ENCODE measurements at places on chromosomes 11 and 22.

- DNase-seq = no peak
These were observed 66.3 kb downstream of the CABIN1 start for GRCh38 chr22:24077416-24077815.

DNA sequence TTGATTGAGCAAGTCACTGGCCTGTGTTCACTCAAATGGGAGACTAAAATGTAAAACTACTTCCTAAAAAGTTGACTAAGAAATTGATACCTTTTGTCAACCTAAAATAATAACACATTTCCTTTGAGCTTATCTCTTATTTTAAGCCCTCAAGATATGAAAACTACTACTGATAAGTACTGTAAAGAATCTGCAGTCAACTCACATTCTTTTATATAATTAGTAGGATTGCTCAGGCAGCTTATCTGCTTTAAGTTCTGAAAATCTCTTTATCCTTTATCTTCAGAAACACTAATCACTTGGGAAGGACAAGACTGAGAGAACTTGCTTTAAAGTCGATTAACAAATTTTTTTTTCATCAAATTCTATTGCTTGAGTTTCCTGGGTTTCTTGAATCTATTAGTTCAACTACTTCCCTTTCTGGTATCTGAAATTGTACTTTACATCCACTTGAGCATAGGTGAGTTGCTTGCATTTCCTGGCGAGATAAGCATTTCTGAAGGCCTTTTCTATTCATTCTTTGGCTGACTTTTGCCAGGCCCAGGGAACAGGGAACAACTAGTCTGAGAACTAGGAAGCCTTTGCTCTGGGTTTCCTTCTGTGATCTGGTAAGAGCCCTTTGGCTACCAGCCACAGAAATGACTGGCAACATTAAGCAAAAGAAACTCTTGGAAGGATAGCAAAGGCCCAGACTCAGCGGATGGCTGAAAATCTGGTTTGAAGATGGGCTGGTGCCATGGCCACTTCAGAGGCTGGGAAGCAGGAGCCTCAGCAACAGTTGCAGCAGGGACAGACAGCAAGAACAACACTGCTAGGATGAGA, 19.3 kb upstream of the CSRP3 start:
- DNase-seq = no peak

GRCh38 chr11:4916581-4916980, 2.6 kb downstream of the OR51G2 start:
- DNase-seq = no peak

GRCh38 chr11:122259195-122259821, 143.3 kb upstream of the BLID start:
- DNase-seq = no peak

Data from stimulated activated CD4-positive, alpha-beta T cell treated with anti-CD3 and anti-CD28 coated beads, Interleukin-1b, Interleukin-23, amount 100 ng/mL, for 1 hour (primary cell).